NCI-H1092 treated with DMSO at 0.1 percent for 48 hours (cell line): ENCODE measurements at places on chromosomes 16 and 17.

- no peak for DNase-seq
Observed at GRCh38 chr17:31746884-31747495, 112.1 kb downstream of the COPRS start.

DNA sequence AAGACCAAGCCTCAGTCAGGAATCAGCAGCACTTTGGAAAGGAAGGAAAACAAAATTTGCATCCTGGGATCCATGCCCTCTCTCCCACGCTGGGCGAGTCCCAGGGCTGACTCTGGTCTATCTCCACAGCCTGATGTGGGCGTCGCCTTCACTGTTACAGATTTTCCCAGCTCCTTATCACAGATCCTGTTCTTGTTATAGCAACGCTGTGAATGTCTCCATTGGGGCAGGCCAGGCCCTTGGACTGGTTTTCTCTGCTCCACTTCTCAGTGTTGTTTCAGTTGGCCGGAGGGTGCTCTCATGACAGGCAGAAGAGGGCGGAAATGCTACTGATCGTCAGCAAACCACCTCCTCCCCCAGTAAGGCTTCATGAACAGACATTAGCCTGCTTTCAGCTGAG, 127.9 kb upstream of the CDH11 start:
- DNase-seq, result no peak

DNA sequence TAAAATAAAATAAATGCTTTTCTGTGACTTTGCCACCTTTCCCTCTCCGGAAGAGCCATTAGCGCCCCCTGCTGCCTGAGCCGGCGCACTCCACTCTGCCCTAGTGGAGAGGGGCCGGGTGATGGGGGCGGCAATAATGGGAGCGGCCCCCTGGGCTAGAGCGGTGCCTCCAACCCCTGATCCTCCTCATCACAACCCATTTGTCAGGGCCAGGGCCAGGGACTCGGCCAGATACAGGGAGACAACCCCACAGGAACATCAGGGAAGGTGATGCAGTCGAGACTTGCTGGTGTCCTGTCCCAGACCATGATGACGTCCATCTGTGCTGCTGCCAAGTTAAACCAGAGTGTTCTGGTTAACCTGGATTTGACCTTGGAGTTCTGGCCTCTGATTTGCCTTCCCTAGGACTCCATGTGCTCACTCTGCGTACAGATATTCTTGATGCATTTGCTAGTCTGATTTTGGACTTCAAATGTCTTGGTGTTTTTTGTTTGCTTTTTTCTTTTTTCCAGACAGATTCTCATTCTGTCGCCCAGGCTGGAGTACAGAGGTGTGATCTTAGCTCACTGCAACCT, 46.1 kb upstream of the BPTF start:
- no peak for DNase-seq

DNA sequence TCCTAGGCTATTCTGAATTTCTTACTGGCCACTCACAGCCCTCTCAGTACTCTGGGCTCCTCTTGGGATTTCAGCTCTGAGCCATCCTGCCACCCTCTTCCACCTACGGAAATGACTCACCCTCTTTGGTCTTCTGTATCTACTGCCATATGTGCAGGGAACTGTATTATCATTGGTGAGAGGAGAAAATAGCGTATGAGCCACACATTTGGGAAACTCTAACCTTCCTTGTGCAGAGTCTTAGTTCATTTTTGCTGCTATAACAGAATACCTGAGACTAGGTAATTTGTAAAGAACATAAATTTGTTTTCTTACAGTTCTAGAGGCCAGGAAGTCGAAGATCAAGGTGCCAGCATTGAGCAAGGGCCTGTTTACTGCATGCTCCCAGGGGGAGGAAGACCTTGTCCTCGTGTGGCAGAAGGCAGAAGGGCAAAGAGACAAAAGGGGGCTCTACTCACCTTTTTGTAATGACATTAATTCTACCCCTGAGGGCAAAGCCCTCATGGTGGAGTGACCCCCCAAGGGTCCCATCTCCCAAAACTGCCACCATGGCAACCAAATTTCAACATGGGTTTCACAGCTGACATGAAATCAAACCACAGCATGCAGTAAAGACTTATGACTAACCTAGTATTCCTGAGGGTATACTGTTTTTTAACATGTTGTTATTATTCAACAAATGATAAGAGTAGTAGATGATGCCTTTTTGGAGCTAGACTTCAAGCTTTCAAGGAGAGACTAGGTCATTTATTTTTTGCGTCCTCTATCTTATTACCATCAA, 191.8 kb downstream of the PRKCA start:
- no peak for DNase-seq

- DNase-seq, result no peak
Observed at GRCh38 chr17:21352981-21353265, 23.2 kb upstream of the KCNJ12 start.

DNA sequence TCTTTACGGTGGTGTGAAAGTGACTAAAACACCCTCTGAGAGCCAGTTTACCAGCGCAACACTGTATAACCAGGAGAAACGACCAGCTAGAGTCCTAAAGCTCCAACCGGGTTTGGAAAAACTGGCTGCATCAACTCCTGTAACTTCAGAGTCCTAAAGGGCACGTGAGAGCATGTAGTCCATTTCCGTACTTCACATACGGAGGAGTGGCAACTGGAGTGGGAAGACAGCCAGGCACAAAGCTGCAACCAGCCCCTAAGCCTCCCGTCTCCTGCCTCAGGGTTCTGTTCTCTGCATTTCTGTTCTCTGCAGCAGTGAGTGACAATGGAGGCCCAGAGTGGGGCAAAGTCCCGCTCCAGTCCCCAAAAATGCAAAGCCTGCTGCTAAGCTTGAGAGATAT, 19.2 kb downstream of the TEKT1 start:
- no peak for DNase-seq

DNA sequence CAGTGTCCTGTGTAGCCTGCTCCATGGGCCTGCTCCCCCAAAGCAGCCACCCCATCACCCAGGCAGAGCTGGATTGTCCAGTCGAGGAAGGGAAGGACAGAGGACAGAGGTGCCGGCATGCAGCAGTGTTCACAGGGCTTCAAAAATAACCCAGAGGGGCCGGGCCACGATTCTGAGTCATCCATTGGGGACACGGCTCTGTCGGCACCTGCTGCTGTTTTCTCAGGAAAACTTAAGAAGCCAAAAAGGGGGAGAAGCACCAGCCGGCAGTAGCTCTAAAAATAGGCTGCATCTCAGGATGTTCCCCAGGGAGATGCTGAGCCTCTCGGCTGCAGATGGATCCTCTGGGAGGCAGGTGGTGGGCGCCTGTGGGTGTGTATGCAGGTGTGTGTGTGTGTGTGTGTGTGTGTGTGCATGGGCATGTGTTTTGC, 1.6 kb downstream of the CA7 start:
- DNase-seq, result peak; percentile 17

- no peak for DNase-seq
Observed at GRCh38 chr16:49356728-49357488, 16.7 kb upstream of the C16orf78 start.
